C1 segment of cervical spinal cord (tissue), 14 donors: ENCODE measurements at places on chromosomes 7 and 10.

GRCh38 chr7:28076423-28077200 is 104.0 kb downstream of the JAZF1 start:
- no peak for DNase-seq

DNA sequence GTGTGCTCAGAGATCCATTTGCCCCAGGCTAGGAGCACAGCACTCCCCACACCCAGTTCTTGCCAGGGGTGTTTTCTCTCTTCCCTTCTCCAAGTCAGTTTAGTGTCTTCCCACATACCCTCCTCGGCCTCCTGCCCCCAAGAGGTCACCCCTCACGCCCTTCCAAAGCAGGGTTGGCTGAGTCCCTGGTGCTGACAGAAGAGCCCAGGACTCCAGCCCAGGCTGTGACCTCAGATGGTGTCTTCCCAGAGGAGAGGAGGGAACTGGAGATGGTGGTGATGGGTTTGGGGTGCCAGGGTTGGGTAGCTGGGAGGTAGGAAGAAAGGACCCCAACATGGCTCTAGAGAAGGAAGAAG is 19.8 kb downstream of the ZNF775 start:
- DNase-seq = no peak

GRCh38 chr10:47112612-47113011 is 187.4 kb upstream of the GDF10 start:
- no peak for DNase-seq

DNA sequence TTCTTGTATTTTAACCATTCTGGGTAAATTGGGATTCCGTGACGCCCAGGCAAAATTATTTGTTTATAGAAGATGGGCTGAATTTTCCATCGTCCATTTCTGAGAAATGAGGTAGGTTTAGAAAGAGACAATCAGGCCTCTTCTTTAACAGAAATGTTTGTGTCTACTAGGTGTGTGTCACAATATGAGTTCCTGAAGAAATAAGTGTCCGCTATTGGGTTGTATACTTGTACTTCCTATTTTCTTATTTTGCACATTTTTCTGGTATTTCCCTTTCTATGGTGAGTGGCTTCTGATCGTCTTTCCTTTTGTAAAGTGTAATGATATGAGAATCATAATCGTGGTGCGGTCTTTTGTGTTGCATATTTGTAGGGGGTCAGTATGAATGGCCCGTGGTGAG is 83.9 kb downstream of the TCF7L2 start:
- DNase-seq = no peak

DNA sequence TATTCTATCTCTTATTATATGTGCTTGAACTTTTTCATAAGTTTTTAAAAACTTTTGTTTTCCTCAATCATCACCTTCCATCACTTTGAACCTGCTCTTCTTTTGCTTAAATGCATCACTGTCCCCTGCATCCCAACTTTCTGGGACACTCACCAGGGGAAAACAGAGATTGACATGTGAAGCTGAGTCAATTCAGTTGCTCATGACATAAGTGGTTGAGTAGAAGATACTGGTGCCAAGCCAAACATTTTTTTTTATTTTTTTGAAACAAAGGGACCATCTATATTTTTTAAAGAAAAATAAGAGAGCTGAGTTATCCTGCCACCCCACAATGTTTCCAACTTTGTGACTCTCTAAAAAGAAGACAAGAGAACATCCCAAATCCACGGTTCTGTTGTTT is 61.8 kb upstream of the AHR start:
- no peak for DNase-seq

DNA sequence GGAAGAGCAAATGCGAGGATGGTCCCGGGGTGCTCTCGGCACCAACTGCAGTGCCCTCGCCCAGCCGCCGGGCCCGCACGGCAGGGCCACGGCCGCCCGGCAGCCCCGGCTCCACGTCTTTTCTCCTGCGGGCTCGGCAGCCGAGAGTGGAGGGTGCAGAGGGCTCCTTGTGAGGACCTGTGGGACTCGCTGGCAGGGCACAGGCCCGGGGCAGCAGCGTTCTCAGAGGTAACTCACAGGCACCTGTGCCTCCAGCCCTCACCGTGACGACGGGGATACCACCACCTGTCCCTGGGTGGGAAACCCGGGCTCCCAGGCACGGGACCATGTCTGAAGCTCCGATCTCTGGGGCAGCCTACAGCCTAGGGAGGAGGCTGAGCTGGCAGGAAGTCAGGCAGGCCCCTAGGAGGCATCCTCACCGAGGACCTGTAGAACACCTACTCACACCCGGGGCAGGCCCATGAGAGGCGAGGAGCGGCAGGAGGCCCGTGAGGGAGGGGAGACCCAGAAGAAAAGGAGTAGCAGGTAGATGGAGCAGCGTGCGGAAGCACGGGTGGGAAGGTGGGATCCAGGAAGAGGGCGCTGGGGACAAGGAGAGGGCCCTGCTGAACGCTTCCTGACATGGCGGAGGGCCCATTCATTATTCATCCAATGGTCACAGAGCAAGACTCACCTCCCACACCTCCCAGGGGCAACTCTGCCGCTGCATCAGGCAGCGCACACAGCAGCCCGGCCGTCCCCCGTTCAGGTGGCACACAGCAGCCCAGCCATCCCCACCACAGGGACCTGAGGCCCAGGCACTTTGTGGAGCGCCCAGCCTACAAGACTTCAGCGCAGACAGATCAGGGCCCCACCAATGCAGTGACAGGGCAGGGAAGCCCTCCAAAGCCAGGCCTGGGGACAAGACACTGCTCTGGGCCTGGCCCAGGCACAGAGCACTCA is 244.9 kb downstream of the MAD1L1 start:
- no peak for DNase-seq

- no peak for DNase-seq
Observed at GRCh38 chr7:131626643-131627042, 70.2 kb upstream of the PODXL start.

DNA sequence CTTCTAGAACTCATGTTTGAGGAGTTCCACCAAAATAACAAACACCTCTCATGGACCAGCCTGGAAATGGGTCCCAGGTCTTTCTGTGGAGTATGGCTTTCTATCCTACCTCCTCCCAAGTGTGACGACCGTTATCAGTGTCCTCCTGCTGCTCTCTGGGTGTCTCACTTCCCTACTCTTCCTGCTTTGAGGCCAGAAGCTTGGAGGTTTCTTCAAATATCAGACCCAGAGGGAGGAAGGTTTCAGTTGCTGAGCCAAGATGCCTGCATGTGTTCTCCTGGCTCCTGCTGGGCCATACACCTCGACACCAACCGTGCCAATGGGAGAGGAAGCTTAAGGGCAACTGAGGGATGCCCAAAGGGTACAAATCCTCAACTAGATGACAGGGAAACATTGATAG is 114.6 kb downstream of the WNT2 start:
- DNase-seq = no peak

DNA sequence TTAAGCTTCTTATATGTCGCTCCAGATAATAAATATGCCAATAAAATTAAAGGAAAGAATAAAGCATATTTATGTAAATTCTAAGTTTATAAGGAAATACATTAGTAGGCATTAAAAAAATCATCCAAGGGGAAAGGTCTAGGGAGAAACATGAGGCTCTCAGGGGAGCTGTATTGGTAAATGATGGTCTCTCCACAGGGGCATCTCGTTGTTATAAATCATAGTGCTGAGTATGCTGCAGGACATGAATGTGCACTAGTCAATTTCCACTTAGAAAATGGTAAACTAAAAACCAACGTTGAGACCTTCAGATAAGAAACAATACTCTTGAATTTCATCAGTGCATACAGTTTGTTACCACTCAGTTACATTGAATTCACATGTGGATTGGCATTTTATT is 194.0 kb upstream of the AHR start:
- no peak for DNase-seq

GRCh38 chr10:50322077-50322476 is 70.8 kb upstream of the ASAH2 start:
- DNase-seq = no peak

DNA sequence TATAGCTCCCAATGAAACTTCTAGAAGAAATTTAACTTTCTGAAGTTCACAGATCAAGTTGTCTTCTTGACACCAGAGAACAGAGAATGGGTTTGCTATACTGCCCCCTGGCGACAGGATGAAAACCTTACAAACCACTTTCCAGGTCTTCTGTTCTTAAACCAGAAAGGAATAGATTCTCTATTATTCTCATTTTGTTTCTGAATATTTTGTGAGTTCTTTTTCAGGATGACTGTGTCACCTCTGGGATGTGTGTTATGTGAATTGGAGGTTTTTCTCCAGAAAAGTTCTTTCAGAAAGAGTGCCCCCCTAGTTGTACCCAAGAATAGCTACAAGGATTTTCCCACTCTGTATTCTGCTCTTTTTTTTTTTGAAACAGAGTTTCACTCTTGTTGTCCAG is 6.3 kb downstream of the IFT22 start:
- no peak for DNase-seq

GRCh38 chr7:80054356-80054755 is 80.3 kb upstream of the GNAI1 start:
- DNase-seq = no peak

DNA sequence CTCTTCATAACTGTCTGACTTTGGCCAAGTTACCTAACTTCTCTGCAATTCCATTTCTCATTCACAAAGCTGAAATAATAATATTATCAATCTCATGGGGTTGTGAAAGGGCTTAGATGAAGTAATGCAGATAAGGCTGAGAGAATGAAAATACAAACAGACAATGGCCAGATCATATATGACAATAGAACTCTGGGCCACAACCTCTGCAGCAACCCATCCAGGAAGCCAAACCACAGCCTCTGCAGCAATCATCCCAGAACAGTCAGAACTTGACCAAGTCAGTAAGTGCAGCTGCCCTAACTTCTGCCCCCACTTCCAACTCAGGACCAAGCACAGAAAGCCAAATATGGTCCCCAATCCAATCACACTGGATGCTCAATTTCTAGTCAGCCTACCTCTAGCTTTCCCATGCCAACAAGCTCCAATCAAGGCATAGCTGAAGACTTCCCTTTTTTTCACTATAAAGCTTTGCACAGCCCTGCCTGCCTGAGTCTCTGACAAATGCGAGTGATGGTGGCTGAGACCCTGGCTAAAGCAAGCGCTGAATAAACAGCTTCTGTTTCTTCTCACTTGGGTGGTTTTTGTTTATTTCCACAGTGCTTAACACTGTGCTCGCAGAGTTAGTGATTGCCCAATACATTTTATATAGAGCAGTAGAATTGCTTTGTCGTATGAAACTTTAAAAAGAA is 34.8 kb upstream of the TNPO3 start:
- no peak for DNase-seq

- DNase-seq = no peak
Observed at GRCh38 chr7:12705878-12706277, 18.4 kb downstream of the ARL4A start.

DNA sequence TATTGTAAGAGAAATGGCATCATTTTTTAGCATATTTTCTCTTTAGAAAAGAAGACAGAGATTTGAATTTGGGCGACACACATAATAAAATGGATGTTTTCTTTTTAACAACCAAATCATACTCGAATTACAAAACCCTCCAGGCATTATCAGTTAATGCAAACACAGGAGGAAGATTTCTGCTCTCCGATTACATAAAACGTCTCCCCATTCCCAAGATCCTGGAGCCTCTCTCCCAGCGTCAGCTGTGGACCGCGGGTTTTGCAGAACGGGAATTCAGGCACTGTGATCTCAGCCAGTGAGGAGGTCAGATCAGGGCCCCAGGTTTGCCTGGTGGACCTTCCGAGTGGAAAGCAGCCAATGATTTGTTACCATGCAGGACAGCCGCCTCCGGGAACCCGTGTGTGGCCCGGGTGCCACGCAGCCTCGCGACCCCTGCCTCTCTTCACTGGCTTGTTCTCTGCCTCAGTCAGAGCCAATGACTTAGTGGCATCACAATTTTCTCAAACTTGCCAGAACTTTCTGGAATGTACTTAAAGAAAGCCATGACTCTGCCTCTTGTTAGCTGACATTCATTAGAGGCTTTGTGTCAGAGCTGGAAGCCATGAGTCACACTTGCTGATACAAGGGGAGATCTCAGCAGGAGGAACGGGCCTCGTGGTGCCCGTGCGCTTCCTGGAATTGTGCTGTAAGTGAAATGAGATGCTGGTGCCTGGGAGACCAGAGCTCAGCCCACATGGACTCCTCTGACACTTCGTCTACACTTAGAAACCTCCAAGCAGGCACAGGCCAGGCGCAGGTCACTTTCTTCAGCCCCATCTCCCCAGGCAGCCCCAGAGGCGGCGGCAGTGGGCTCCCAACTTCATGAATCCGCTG is 246.1 kb downstream of the KLF6 start:
- DNase-seq = no peak

GRCh38 chr10:73043766-73044377 is 52.8 kb downstream of the P4HA1 start:
- no peak for DNase-seq

- DNase-seq = no peak
Observed at GRCh38 chr7:128688492-128688891, 16.4 kb downstream of the GARIN1A start.

DNA sequence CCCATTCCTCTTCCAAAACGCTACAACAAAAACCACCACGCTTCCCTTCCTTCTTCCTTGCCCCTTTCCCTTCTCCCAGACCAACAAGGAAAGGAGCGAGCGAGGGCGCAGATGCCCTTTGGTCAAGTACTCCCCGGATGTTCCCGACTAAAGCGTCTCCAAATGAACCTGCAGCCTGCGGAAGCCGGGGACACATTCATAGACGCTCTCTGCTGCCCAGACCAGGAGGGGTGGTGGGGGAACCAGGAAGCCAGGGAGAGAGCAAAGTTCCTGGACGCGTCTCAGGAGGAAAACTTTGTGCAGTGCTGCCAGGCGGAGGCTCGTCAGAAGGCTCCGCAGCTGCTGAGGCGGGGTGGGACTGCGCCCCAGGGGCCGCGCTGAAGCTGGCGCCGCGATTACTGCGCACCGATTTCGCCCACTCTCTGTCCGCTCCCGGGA is 754 bp downstream of the SEMA3D start:
- peak; percentile 65 for DNase-seq

- no peak for DNase-seq
Observed at GRCh38 chr10:129792864-129793263, 171.2 kb downstream of the EBF3 start.

- DNase-seq = no peak
Observed at GRCh38 chr7:27189997-27190748, 5.1 kb upstream of the HOXA11 start.

GRCh38 chr10:27192284-27192683 is 37.1 kb downstream of the MASTL start:
- no peak for DNase-seq

- no peak for DNase-seq
Observed at GRCh38 chr10:16570731-16571130, 49.1 kb upstream of the C1QL3 start.

DNA sequence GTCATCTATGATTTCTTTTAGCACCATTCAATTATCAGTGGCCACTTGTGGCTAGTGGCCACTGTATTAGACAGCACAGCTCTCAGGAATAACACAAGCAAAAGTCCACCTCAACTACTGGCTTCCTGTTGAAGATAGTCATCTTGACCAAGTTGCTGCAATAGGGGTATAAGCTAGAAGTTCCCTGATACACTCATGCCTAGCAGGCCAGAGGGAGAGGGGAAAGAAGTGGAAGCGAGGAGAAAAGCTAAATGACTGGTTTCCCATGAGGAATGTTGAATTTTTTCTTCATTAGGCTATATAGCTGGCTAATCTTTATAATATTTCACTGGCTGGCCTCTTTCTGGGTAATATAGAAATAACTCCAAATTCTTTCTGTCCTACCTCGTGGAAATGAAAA is 327.5 kb upstream of the MEOX2 start:
- no peak for DNase-seq
